ENCODE measurements at places on chromosomes 12 and 14. TPM values are rescaled to one million over a fixed set of nuclear protein-coding genes. Genes with fewer than 3 reads are reported as not detected.
A peak's percentile ranks its signal among the peaks of the same experiment; 100 is the strongest.

Gene C12orf60
- total RNA-seq, result 4.0 TPM

Gene KRT2
- not detected for total RNA-seq

Gene BLTP3B
- 15.2 TPM for total RNA-seq

Gene RAB2B
- 12.2 TPM for total RNA-seq

Gene WASHC3
- 20.9 TPM for total RNA-seq

Gene KRT3
- total RNA-seq, result 0.24 TPM

Gene SSPN
- 14.0 TPM for total RNA-seq

Gene GRIP1
- 16.0 TPM for total RNA-seq

Gene MDGA2
- not detected for total RNA-seq

Gene AQP2
- not detected for total RNA-seq

Gene C12orf54
- not detected for total RNA-seq

DNA sequence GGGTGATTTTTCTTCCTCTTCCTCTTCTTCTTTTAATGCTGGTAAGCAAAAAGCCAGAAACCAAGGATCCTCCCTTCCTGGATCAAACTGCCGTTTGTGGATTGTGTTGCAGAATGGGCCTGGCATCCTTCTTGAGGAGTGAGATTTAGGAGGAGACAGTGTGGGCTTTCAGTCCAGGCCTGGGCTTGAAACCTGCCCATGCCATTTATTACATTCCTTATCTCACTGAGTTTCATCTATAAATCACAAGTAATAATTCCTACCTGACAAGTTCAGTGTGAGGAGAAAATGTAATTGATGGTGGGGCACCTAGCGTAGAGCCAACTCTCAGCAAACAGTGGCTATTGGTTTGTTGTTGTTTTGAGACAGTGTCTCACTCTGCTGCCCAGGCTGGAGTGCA lies 126.4 kb downstream of the SLC35F4 start:
- no peak for DNase-seq

GRCh38 chr12:68865399-68866164 lies 57.6 kb downstream of the MDM2 start:
- no peak for DNase-seq

GRCh38 chr14:59347915-59348314 lies 117.3 kb downstream of the GPR135 start:
- no peak for DNase-seq

GRCh38 chr12:111780615-111781014 lies 13.9 kb downstream of the ALDH2 start:
- no peak for DNase-seq

- no peak for DNase-seq
Observed at GRCh38 chr12:68781728-68782127, 26.2 kb upstream of the MDM2 start.

GRCh38 chr14:77212943-77213678 lies 31.5 kb downstream of the TMEM63C start:
- DNase-seq, result peak; percentile 55

DNA sequence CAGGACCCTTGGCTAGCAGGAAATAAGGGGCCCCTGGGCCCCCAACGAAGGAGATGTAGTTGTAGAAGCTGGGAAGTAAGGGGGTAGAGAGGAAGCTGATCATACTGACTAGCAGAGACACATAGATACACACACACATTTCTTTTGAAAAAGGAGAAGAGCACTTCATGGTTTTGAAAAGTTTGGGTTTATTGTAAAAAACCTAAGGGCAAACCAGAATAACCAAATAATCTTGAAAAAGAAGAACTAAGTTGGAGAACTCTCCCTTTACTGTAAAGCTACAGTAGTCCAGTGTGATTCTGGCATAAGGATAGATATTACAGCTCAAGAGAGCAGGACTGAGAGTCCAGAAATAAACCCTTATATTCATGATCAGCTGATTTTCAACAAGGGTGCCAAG lies 5.8 kb upstream of the HCAR3 start:
- DNase-seq, result no peak

DNA sequence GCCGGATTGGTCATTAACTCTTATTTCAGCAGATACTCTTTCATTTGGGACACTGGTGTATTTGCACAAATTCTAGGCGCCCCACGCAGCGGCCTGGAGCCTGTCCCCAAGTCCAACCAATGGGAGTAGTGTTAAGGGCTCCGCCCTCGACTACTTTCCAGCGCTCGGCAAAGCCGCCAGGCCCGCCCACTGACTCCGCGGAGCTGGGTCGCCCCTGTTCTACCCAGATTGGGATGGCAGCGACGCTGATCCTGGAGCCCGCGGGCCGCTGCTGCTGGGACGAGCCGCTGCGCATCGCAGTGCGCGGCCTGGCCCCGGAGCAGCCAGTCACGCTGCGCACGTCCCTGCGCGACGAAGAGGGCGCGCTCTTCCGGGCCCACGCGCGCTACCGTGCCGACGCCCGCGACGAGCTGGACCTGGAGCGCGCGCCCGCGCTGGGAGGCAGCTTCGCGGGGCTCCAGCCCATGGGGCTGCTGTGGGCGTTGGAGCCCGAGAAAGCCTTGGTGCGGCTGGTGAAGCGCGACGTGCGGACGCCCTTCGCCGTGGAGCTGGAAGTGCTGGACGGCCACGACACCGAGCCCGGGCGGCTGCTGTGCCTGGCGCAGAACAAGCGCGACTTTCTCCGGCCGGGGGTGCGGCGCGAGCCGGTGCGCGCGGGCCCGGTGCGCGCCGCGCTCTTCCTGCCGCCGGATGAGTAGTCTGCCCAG lies at the start of gene ACOT6:
Gene ACOT6 (plus strand): TSS at position 179 of the 707 bp plus-strand sequence. CDS start 55 bp downstream, at position 234.
- DNase-seq, result peak; percentile 58

GRCh38 chr12:58463051-58463450 lies 457.3 kb downstream of the LRIG3 start:
- no peak for DNase-seq

- no peak for DNase-seq
Observed at GRCh38 chr14:70842851-70843462, 33.6 kb upstream of the MAP3K9 start.

DNA sequence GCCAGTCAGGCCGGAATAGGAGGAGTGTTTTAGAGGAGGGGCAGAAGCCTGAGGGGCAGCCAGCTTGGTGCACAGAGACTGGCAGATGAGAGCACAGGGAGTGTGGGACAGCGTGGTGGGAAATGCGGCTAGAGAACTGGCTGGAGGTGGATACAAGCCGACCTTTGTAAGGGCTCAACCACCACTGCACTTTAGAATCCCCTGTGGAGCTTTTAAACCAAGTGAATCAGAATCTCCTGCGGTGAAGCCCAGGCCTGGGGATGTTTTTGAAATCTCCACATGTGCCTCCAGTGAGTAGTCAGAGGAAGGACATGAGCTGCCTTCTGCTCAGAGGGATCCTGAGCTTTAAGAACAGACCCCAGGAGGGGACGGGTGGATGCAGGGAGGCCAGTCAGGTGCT lies 10.9 kb upstream of the PCED1B start:
- DNase-seq, result no peak

DNA sequence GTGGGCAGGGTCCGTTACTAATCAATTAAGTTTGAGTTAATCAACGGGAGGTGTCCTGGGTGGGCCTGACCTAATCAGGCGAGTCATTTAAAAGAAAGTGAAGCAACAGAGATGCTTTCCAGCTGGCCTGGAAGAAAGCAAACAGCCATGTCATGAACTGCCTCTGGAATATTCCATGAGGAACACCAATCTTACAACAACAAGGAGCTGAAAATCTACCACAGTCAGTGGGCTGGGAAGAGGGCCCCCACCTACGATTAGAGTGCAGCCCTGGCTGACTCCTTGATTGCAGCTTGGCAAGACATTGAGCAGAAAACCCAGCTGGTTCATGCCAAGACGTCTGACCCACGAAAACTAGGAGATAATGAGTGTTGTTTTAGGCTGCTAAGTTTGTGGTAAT lies 56.2 kb downstream of the SSPN start:
- no peak for DNase-seq

DNA sequence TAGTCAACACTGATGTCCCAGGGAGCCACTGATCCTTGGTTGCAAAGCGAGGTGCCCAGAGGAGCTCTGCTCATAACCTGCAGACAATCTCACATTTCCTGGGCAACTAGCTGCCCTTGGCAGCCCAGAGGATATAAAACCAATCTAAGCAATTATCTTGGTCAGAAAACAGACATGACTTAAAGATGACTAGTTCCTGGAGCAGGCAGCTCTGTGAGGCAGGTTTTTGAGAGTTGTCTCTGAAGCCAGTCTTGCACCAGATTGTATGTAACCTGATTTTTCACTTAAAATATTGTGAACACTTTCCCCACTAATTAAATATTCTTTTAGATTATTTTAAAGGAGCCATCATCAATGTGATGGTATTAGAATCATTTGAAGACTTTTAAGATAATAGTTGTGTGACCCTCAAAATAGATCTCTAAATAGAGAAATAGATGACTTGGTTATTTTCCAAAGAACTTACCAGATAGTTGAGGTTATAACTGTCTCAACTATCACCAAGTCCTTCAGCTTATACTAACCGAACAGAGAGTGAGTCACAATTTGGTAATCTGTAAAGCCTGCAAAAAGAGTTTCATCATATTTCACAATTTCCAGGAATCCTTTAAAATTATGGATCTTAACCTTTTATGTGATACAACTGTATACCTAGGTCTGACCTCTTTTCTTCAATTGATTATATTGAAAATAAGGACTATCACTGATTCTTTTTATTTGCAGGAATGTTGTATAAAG lies 75.9 kb downstream of the LIN7A start:
- DNase-seq, result no peak

DNA sequence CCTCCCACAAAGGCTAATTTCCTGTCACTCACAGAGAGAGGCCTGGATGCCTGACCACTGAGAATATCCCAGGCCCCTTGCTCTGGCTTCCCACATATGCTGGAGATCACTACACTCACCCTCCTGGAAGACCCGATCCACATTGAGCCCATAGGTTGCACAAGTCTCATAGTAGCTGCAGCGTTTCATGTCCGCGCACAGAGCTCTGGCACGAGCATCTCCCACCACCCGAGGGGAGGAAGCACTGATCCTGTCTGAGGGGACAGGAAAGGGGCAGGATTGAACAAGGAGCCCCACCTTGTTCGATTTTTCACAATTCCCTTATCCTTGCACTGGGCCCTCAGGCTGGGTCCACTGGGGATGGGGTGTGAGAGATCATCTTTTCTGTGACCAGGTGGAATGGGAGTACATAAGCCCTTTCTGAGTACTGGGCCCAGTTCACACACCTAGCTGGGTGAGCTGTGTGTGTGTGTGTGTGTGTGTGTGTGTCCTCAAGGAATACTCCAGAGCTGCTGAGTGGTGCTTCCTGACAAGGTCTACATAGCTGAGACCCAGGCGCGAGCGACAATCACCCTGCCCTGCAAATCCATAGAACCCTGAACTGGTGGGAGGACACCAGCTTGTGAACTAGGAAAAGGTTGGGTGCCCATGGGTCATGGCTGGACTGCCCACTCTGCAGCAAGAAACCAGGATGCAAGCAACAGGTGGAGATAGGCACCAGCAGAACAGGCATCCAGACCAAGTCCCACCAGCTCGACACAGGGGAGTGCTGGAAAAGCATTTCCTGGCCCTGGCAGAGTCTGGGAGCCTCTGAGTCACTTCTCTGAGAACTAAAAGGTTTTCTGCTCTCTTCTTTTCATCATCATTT lies 5.6 kb downstream of the AGAP2 start:
- DNase-seq, result no peak

DNA sequence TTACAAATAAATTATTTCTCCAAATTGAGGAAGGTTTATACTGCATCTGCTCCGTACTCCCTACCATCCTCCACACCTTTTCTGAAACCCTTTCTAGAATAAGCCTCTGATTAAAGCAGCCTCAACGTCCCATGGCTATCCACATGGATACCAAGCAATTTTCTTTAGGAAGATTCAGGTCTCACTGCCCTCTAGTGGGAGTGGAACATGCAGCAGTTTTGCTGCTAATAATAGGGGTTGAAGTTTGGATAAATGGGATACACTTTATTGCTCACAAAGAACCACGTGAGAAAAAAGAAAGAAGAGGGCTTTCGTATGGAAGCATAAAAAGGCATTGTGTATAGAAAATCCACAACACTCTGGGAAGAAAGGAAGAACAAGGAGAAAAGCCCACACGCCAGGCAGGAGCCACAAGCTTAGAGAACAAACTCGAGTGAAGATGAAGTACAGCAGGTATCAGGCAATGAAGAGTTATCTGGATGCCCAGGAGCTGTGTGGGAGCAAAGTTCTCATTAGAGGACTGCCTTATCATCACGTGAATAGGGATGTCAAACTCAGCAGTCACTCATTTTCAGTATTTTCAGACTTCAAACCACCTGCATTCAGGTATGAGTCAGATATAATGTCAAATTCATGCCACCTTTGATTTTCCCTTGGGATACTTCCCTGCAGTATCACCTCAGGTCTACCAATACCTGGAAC lies 45.8 kb downstream of the CCER1 start:
- no peak for DNase-seq

DNA sequence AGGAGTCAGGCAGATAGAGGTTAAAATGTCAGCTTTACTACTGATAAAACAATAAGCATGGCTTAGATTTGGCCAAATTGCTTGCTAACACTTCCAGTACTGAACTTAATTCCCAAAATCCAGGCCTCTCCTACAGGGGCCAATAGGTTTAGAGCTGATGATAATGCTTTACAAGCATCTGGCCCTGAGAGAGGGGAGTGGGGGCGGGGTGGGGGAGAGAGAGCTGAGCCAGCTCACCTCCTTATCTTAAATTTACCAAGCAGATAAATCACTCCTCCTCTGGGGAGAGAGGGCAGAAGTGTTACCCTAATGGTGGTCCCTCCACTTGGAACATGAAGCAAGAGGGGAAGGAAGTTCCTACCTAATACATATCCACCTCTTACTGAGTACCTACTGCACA lies 182.2 kb upstream of the CRY1 start:
- no peak for DNase-seq

GRCh38 chr14:68076451-68076850 lies 256.9 kb downstream of the RAD51B start:
- peak; percentile 59 for DNase-seq

DNA sequence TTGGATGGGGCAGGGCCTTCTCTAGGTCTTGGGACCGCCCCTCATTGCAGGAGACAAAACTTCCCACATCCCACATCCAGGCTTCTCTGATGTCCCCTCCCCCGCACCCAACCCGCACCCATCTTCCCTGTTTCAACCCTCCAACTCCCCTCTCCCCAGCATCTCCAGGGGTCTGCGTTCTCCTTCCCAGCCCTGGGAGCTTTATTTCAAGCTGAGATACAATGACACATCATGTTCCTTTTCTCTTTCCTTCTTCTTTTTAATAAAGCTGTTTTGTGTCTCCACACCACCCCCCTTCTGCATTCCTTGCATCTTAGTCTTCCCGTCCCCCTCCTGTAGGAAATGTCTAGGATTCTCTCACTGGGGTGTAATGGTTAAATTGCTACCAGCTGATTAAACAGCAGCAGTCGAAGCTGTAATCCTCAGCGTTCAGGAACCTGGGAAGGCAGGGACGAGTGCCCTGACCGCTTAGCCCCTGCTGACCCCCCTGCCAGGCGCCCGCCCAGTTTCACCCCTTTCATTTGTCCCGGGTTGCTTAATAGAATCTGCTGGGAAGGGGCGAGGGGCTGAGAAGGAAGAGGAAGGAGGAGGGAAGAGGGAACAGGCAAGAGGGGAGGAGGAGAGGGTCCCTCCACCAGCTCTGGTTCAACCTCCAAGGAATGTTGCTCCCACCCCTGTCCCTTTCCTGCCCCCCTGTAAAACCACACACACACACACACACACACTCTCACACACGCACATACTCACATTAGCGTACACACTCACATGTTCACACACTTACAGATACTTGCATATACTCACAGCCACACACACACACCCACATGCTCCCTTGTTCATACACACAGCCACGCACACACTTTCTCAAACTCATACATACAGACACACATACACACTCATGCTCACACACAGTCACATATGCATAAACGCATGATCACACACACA lies 104.5 kb upstream of the MED13L start:
- peak; percentile 77 for DNase-seq

GRCh38 chr12:131783915-131784541 lies 44.2 kb upstream of the MMP17 start:
- DNase-seq, result peak; percentile 84

Data from PC-9 (cell line).